ENCODE measurements at places on chromosomes 7 and 10.
A peak's percentile ranks its signal among the peaks of the same experiment; 100 is the strongest.

- no peak for DNase-seq
These were observed 170.6 kb upstream of the IMMP2L start for GRCh38 chr7:111732923-111733322.

DNA sequence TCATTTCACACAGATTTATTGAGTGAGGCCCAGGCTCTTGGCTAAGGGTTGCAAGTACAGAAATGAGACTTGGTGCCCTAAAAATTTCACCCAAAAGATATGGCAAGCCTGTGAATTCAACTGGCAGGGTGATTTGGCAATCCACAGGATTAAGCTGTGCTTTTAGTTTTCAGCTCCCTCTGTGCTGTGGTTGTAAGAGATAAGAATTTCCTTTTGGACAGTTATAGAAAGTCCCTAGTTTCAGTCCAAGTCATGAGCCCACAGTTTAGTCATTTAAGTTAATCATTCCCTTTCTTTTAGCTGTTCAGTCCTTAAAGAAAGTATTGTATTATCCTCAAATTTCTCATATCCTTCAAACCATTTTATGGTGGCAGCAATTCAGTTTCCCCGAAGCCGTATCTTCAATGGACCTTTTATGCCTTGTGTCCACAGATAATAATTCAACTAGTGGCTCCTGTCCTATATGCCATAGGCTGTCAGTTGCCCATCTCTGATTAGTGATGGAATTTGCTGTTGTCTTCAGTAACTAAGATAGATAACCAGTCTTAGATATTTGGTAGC lies 73.4 kb upstream of the NAMPT start:
- DNase-seq = no peak

GRCh38 chr7:139976838-139977656 lies 85.7 kb downstream of the PARP12 start:
- no peak for DNase-seq

- no peak for DNase-seq
These were observed 11.5 kb downstream of the ZNF438 start for GRCh38 chr10:31020209-31020608.

- DNase-seq = no peak
These were observed 271.3 kb upstream of the CACNA2D1 start for GRCh38 chr7:82714883-82715282.

- peak; percentile 38 for DNase-seq
These were observed 1.7 kb downstream of the DIP2C start for GRCh38 chr10:687583-688311.

GRCh38 chr7:85554236-85555178 lies 367.7 kb upstream of the SEMA3D start:
- peak; percentile 1 for DNase-seq

GRCh38 chr7:87505122-87505521 lies 29.6 kb upstream of the ABCB4 start:
- DNase-seq = no peak

- DNase-seq = peak; percentile 31
These were observed 25.3 kb downstream of the PFKFB3 start for GRCh38 chr10:6228010-6228511.

- DNase-seq = no peak
These were observed 18.4 kb downstream of the TRIM24 start for GRCh38 chr7:138478499-138478908.

- no peak for DNase-seq
These were observed 128.4 kb downstream of the NRBF2 start for GRCh38 chr10:63261496-63261895.

- no peak for DNase-seq
These were observed 31.1 kb downstream of the ADAP1 start for GRCh38 chr7:923108-924041.

DNA sequence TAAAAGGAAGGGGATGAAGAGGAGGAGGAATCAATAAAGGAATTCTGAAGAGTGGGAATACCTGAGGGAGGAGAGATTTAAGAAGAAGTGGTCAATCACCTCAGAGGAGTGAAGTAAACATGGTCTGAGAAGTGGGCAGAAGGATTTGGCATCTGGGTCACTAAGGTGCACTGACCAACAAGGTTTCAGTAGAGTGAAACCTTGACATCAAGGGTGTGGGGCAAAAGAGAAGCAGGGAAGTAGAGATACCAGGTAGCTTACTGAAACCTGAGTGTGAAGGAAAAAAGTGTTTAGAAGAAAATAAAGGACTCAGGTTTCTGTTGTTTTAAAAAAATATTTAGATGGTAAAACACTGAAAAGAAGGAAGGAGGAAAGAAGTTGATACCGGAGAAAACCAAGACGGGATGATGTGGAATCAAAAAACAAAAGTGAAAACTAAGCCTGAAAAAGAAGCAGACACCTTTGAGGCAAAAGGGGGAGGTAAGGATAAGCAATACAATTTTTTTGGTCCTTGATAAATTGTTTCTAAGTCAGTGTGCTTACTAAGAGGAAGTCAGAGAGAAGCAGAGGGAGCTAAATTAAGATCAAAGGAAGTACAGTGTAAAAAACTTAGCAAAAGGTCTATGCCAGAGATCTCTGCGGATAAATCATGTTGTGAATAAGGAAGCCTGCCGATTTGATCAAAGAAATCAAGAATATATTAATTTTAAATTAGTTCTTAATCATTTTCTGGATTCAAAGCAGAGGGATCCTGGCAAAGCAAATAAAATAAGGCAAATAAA lies 137.2 kb upstream of the GPR22 start:
- no peak for DNase-seq

DNA sequence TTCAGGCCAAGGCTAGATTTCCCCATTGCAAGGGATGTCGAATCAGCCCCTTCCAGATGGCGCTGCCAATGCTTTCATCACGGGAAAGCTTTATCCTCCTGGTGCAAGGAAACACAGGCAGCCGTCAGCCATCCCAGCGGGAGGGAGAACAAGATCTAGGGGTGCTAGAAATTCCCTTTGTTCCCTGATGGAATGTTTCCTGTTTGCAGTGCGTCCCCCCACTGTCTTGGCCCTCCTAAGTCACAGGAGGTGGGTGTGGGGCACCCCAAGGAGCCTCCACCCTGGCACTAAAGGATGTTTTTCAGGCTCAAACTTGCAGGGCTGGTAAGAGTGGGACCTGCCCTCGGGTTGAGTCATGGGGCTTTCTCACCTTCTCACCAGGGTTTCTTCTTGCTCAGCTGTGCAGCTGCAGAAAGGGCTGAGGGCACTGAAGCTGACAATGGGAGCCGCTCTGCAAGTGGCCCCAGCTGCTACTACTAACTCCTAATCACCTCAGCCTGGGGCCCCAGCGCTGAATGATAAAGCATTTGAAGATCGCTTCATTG lies 103.6 kb downstream of the PRPF18 start:
- peak; percentile 71 for DNase-seq

DNA sequence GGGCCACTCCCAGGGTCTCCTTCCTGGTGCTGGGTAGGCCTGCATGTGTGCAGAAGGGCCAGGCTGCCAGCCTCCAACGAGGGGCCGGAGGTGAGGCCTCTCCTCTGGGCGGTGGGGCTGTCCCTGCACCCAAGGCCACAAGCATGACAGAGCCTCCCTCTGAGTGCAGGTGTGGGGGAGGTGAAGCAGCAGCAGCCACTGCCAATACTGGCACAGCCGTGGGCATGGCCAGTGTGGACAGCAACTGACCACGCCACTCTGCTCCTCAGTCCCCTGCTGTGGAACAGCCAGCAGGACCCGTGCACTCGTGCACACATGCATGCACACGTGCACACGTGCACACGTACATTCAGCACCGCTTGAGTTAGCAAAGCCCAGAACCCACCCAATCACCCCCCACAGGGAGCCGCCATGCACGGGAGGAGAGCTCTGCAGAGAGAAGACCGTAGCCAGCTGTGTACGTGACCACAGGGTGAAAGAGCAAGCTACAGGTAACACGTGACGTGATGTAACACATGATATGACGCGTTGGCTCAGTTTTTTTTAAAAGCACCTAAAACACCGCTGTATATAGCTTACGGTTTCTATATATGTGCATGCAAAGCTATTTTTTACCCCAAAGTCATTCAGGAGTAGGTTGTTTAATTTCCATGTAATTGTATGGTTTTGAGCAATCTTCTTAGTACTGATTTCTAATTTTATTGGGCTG lies 23.1 kb downstream of the PAPOLB start:
- no peak for DNase-seq

GRCh38 chr7:106484562-106484961 lies 176.4 kb downstream of the CCDC71L start:
- no peak for DNase-seq

- DNase-seq = no peak
These were observed 48.5 kb downstream of the PLXNA4 start for GRCh38 chr7:132527467-132528410.

GRCh38 chr10:61835069-61835945 lies 66.2 kb upstream of the ARID5B start:
- no peak for DNase-seq

DNA sequence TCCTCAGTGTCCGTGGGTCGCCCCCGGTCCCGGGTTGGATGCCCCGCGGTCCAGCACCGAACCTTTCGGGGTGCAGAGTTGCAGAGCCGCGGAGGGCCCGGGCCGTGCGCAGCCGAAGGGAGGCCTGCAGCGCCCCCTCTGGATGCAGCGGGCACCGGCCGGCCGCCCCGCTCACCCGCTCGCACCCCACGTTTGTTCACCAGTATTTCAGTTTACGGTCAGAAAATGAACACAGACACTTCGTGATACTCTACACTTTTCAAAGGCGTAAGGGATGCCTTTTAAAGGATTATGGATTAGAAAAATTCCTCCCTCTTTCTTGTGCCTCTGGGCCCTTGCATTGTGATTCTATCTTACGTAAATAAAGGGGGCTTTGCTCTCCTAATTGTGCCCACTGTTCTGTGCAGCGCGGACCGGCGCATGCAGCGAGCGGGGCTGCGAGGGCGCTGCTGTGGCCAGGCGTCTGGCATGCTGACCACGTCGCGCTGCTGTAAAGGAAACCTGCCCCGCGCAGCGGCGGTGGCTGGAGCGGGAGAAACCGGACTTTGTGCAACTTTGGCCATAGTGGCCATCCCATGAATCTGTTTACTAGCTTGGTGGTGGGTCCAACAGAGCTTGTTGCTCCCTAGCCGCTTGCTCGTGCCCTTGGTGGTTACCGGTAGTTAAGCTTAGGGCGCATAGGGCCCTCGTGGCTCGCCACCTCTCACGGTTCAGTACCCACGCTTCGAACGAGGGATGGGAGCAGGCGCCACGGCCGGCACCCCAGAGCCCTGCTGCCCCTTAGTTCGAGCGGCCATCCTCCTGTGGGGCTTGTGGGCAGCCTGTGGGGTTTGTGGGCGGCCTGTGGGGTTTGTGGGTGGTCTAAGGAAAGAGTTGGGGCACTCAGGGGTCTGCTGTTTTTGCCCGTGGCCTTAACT lies 739 bp upstream of the MEST start:
- peak; percentile 88 for DNase-seq

GRCh38 chr10:131876017-131876416 lies 24.8 kb upstream of the PPP2R2D start:
- no peak for DNase-seq

DNA sequence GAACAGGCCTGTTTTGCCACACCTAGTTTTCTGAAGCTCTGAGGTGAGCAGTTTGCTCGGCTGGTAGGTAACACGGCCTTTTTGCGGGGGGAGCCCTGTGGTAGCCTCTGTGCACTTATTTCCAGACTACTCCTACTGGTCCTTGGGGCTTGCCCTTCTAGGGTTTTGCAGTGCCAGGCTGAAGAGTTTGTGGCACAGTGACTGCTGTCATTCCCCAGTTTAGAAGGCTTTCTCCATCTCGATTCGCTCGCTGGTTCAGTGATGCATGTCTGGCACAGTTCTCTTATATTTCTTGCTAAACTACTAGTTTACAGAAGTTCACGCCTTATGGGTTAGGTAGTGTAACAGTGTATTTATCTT lies 711 bp downstream of the KIF20B start:
- DNase-seq = no peak

GRCh38 chr10:110977662-110978061 lies 58.3 kb downstream of the SHOC2 start:
- no peak for DNase-seq

- DNase-seq = peak; percentile 92
These were observed 49.1 kb upstream of the ELN start for GRCh38 chr7:73978661-73979563.

GRCh38 chr7:30914596-30914995 lies 2.9 kb downstream of the AQP1 start:
- no peak for DNase-seq

- DNase-seq = no peak
These were observed 40.0 kb downstream of the FIGNL1 start for GRCh38 chr7:50409856-50410745.

GRCh38 chr10:73871295-73872189 lies 2.8 kb downstream of the CAMK2G start:
- no peak for DNase-seq

All from H7 (cell line).